ENCODE measurements at places on chromosomes 2 and 18.

DNA sequence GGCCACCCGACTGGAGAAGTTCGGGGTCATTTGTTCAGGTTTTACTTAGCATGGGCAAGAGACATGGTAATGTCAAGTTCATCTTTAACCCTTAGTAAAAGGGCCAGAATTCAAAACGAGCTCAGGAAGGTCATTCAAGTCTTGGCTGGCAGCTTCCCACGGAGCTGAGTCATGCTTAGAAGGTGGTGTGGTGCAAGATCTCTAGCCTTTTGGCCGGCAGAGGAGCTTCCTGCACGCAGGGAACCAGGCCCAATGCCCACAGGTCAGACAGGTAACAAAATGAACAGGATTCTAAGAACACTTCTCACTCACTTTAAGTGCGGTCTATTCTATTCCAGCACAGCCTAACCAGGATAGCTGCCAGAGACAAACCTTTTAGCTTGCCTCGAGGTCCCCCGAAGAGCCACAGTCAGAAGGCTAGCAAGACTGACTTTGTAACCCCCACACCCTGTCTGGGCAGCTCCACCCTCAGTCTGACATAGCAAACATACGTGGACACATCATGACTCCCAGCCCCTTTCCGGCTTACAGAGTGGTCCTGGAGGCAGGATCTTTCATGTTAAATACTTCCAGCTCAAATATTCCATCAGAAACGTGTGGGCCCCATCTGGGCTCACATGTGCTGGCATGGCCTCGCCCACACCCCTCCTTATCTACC, 292.7 kb downstream of the BCL11A start:
- DNase-seq, result no peak

GRCh38 chr2:215775106-215775505, 238.2 kb downstream of the MREG start:
- no peak for DNase-seq

DNA sequence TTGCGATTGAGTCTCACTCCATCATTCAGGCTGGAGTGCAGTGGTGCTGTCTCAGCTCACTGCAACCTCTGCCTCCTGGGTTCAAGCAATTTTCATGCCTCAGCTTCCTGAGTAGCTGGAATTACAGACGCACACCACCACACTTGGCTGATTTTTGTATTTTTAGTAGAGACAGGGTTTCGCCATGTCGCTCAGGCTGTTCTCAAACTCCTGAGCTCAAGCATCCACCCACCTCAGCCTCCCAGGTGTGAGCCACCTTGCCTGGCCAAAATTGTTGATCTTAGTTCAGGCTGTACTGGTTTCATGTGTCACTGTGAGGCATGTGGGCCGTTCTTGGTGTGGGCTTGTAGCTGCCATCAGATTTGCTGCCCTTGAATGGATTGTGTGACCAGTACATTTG, 18.1 kb downstream of the CD8A start:
- no peak for DNase-seq

DNA sequence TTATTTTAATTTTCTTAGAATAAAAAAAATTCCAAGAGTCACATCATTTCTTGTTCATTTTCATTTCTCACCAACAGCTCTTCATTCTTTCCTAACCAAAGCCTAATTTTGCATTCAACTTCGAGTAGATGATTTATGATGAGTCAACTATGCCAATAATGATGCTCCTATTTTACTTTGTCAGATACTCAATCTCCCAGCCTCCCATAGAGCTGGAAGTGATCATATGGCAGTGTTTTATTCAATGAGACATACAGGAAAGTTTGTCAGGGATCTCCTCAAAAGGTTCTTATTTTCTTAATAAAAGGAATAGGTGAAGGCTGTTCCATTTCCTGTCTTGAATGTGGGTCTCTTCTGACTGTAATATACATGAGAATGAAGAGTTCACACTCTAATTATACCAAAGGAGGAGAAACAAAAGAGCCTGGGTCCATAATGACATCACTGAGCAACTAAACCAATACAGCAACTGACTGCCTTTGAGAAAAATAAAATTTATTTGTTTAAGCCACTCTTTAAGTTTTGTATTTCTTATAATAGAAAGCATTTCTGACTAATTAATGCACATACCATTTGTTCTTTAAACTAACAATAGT, 231.2 kb upstream of the CYP26B1 start:
- DNase-seq, result no peak

DNA sequence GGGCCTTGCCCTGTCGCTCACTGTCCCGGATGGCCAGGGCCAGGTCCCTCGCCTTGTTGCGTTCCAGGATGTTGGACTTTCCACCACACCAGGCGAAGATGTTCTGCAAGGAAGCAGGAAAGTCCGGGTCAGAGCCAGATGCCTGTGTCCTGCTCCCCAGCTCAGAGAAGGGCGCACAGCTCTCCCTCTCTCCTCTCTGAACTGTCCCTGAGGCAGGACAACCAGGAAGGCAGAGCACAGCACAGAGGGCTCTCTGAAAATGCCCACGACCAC, 11.0 kb downstream of the CAPG start:
- no peak for DNase-seq

GRCh38 chr2:170141865-170142264, 36.1 kb upstream of the MYO3B start:
- no peak for DNase-seq

DNA sequence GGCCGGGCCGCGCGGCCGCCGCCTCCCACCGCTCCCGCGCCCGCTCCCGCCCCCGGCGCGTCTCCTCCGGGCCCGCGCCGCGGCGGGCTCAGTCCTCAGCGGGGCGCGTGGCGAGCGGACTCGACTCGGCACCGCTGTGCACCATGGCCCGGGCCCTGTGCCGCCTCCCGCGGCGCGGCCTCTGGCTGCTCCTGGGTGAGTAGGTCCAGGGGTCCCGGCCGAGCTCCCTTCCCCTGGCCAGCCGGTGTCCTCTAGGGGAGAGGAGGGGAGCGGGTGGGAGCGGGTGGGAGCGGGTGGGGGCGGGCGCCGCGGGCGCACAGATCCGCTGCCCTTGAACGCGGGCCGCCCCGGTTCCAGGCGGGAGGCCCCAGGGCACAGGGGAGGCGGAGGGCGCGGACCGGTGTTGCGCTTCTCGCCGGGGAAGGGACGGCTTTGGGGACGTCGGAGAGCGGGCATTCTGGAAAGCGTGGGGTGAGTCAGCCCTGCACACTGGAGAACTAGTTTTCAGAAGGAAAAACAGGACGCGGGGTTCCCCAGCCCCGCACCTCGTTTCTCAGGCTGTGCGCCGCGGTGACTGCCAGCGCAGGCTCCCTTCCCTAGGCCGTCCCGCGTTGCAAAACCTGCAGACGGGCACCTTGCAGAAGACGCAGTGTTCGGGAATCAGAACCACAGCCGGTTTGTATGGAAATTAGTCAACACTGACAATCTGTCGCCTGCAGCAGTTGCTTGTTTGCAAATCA, at the start of gene RAMP1:
TSS of gene RAMP1 (plus strand) at position 91 of the 740 bp plus-strand sequence. CDS start at position 144, 53 bp downstream.
- no peak for DNase-seq

DNA sequence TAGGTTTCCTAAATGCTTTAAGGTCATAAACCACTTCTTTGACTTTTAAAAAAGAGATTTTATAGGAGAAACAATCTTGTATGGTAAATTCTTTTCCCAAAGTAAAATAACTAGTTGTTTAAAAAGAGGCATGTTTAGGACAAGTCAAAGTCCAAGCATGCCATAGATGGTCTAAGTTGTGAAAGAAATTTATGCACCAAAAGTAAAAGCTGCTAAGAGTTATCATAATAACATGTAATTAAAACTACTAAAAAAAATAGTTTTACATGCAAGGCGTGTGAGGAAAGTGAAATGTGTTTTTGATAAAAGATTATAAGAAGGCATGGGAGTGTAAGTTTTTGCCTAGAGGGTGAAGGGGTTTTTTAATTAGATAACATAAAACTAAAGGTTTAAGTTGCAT, 22.5 kb downstream of the FAM210A start:
- no peak for DNase-seq

DNA sequence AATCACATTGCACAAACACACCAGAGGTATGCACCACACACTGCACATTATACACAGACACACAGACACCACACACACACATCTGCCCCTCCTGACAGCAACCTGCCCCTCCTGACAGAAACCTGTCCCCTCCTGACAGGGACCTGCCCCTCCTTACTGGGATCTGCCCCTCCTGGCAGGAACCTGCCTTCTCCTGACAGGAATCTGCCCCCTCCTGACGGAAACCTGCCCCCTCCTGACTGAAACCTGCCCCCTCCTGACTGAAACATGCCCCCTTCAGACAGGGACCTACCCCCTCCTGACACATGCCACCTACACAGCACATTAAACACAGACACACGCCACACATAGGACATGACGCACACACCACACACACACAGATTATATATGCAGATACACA, 88.9 kb downstream of the PXDN start:
- DNase-seq, result no peak

DNA sequence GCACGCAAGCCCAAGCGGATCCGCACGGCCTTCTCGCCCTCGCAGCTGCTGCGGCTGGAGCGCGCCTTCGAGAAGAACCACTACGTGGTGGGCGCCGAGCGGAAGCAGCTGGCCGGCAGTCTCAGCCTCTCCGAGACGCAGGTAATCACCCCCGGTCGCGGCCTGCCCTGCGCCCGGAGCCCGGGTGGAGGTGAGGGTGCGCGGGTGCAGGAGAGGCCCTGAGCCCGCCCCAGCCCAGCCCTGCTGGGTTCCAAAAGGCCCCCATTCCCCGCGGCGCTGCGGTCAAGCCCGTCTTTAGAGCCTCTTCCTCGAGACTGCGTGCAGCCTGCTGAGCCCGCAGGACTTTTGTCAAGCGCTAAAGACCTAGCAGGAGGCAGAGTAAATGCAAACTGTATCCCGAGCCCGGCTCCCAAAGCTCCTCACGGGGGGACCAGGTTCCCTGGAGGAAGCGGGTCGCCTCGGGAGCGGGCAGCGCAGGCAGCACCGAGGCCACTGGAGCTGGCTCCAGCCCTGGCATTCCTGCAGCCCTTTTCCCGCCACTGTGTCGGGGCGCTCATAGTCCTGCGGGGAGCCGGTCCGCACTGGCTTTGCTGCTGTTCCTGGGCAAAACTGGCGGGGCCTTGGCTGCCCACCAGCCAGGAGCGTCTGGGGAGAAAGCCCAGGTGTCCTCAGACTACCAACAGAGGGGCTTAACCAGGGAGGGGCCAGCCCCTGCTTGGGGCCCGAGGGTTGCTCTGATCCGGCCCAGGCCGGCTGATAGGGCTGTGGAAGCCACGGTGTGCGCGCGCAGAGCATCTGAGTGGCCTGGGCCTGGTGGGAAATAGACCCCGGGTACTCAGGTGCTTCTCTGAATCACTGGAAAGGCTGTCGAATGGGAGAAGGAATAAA, 7.3 kb downstream of the EMX1 start:
- no peak for DNase-seq

- no peak for DNase-seq
Measured at GRCh38 chr2:226307487-226308322, 491.9 kb downstream of the IRS1 start.

GRCh38 chr2:8710951-8711350, 29.1 kb downstream of the ID2 start:
- DNase-seq, result no peak

DNA sequence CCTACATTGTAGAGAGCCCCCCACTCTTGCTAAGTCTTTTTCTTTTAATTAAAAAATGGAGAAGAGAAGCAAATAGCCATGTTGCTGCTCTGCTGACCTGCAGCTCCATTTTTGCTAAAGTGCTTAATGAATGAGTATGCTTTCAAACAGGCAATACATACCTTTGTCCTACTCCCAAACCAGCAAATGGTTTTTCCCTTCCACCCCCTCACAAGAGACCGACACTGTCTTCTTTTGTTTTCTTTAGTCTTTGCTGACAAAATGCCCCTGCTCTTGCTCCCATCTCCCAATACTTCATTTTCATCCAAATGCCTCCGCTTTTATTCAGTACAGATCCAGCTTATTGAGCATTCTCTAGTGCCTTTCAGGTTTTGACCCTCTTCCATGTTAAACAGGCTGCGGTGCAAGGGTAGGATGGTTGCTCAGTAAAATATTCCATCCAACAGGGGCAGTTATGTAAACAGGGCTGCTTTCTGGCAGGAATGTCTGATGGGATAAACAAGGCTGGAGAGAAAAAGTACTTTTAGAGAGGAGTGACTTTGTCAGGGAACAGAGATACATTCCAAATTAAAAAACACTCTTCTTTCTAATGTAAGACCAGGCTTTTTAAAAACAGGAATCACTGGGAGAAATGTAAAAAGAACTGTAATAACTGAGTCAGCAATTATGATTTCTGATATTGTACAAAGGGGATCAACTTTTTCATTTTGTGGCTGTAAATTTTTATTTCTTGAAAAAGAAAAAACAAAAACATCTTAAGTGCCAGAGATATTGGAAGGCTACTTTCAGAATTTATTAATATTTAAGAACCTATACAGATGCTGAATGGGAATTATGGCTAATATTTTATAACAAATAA, 136.8 kb downstream of the MEP1B start:
- no peak for DNase-seq

DNA sequence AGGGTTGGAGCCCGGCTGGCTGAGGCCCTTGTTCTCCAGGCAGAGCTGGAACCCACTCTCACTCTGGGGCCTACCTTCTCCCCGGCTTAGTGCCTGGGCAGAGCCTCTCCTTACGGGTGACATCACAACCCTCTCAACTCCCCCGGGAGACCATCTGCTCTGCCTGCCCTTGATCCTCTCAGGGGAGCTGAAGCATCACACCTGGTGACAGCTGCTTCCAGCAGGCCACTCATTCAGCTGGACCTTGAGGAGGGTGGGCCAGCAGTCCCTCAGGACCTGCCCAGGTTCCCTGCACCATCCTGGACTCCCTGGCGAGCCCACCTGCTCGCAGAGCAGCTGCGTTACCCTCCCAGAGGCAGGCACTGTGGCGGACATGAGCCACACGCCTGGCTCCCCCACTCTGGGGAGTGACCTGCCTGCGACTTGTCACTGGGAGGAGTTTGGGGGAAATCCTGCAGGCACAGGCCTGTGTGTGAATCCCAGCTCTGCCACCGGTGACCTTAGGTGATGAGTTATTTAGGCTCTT, 13.1 kb downstream of the HS6ST1 start:
- no peak for DNase-seq

DNA sequence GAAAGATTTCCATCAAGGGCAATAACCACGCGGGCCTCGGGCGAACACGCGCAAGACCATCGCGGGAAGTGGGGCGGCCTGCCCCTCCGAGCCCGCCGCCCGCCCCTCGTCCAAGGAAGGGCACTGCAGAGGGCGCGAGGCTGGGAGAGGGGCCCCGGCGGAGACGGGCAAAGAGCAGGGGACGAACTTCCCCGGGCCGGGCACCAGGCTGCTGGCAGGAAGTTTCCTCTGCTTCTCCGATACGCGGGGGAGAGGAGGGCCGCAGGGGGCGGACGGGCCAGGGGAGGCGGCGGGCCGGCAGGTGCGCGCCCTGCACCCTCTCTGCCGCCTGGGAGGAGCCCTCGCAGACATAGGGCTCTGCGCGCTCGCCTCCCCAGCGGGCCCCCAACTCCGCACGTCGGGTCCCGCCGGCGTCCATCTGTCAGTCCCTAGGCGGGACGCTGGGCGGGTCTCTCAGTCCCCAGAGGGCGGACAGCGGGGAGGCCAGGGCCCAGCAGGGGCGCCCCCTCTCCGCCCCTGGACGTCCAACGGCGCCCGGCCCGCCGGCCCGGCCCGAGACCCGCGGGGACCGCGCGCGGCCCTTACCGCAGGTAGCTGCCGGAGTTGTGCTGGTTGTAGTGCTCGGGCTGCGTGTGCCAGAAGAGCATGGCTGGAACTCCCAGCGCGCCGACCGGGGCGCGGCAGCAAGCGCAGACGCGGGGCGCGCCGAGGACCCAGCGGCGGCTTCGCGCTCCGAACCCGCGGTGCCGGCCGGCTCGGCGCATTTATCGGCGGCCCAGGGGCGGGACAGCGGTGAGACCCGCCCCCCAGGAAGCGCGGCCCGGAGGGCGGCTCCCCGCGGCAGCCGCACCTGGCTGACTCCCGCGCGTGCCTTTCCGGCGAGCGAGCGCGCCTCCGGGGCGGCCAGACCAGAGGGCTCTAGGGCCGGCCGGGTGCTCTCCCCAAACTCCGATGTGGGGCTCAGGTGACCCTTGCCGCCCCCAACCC, at the start of gene TFCP2L1:
TSS of gene TFCP2L1 (minus strand) at position 740 of the 987 bp plus-strand sequence. CDS start at position 647, 93 bp downstream.
- no peak for DNase-seq

- no peak for DNase-seq
Measured at GRCh38 chr2:100057901-100058261, 84.5 kb downstream of the AFF3 start.
